Hepatocyte (in vitro differentiated cells): ENCODE measurements at places on chromosomes 1 and 21. TPM values are rescaled to one million over a fixed set of nuclear protein-coding genes. Genes with fewer than 3 reads are reported as not detected.

Gene CDC20
- 12.2 and 13.6 TPM in 2 replicates for total RNA-seq

DNA sequence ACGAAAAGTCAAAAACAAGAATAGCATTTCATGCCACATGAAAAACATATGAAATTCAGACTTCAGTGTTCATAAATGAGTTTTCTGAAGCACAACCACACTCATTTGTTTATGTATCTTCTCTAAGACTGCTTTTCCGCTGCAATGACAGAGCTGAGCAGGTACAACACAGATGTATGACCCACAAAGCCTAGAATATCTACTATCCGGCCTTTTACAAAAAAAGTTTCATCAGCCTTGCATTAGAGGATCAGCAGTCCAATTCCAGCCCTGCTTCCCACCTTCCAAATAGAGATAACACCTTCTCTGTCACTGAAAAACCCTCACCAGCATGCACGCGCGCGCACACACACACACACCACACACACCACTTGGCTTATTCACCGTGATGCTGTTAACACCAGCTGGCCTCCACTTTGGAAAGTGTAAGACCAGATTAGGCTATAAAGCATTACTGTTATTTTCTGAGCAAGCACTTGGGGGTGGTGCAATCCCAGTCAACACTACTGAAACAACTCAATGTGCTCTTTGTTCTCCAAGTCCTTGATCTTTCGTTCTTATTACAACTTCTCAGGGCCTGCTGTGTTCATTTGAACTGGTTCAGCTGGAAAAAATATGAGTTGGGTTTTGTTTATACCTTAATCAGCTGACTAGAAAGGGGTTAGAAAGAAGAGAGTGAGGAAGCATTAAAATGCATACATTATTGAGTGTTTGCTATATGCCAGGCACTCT is 90.0 kb downstream of the GLUL start:
- H3K27me3 ChIP-seq, result no peaks in the 10 kb centered on the region
- H3K4me1 ChIP-seq, result peaks cover 14% of the 10 kb centered on the region
- H3K36me3 ChIP-seq, result no peaks in the 10 kb centered on the region
- peak; percentile 68 for DNase-seq
- H3K4me3 ChIP-seq, result no peak overlapping the region
- peak overlapping the region; percentile 56 for H3K27ac ChIP-seq

GRCh38 chr1:75625795-75626194 is 14.9 kb upstream of the SLC44A5 start:
- DNase-seq, result no peak
- no peaks in the 10 kb centered on the region for H3K4me1 ChIP-seq

DNA sequence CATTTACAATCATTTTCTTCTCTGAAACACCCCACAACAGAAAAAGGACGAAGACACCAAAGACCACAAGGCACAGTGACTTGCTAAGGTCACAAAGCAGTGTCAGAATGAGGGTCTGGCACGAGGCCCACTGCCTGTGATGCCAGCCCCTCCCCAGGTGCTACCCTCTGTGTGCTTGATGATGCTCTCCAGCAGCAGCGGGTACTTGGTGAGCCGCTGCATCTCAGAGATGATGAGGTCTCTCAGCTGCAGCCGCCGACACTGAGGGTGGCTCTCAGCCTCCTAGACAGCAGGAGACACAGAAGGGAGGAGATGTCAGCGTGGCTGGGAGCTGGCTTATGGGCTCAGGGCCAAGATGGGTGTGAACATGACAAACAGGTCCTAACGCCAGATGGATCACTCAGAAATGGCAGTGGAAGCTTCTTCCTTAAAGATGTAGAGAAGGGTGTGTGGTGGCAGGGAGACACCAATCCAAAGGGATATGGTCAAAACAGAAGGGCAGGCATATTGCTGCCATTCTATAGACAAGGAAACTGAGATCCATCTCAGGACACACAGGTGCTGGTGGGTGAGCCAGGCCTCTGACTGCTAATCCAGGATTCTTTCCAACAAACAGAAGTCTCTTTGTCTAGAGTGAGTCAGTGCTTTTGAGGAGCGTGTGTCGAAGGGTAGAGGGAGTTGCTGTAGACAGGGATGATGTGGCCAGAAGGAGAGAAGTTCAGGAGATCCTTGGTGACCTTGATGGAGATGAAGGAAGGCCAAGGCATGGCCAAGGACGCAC is 25.6 kb downstream of the LRRC71 start:
- H3K4me3 ChIP-seq, result no peak overlapping the region
- no peak overlapping the region for H3K27ac ChIP-seq
- H3K27me3 ChIP-seq, result no peaks in the 10 kb centered on the region
- no peaks in the 10 kb centered on the region for H3K36me3 ChIP-seq

DNA sequence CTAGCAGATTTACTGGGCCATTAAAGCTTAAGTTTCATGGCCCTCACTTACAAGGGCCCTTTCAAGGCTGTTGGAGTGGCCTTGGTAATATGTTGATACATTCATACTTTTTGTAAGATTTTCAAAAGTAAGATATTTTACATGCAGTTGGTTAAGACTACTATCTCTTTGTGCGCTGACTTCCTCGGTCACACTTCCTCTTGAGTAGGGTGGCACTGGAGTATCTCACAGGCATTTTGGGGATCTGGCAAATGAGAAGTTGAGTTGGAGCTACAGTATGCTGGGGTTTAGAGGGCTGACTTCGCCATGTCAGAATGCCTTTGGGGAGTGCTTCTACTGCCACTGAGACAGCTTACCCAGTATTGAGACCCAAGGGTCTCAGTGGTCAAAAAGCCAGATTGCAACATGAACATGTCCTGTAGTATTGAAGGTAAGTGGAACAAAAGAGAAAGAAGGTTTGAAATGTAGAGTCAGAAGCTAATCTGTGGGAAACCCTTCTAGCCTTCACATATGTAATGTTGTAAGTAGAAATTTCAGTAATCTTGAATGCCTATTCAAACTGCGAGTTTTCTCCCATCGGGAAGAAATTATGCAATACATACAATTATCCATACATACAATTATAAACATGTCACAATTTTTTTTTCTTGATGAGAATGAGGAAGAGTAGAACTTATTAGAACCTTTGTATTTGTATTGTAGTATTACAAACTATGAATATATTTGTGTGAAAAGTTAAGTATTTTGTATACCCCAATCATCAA is 32.3 kb upstream of the RALGPS2 start:
- H3K4me1 ChIP-seq, result no peaks in the 10 kb centered on the region
- H3K36me3 ChIP-seq, result no peaks in the 10 kb centered on the region
- no peak for DNase-seq
- H3K4me3 ChIP-seq, result no peak overlapping the region
